ENCODE measurements at places on chromosomes 11 and 22.

DNA sequence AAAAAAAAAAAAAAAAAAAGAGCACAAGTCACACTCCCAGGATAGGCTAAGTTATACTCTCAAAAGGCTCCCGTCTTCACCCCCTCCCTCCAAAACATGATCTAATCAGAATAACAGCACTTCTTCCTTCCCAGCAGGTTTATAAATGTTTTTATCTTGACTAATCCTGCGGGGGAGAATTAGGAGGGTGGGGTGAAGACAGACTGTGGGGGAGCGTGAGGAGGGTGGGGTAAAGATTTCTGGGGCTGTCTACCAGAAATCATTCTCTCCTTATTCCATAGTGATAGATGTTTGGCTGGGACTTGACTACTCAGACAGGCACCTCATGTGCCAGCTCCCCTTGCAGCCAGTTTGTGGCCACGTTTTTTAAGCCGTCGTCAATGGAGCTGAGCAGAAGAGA, 17.0 kb downstream of the KCNE3 start:
- DNase-seq = no peak

DNA sequence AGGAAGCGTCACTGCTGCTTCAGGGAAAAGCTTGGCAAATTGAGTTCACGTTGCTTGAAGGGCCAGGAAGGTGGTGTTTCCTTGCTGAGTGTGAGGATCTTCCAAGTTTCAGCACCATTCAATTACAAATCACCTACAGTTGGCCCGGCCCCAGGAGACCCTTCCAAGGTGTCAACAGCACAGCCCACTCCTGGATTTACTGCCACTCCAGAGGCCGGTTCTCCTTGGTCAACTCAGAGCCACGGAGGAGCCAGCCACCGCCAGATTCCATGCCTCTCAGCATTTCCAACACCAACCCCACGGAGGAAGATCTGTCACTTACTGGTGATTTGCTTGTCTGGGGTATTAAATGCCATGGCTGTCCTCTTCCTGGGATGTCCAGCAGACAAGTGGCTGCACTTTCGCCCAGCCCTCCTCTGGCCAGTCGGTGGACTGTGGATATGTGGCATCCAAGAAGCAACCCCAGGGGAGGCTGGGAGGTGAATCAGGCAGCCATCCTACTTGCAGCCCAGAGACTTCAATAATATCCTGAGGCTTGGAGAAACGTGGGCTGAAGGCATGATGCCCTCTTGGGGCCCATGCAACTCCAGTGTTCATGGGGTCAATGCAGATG, 74.1 kb upstream of the SHANK2 start:
- DNase-seq = no peak

DNA sequence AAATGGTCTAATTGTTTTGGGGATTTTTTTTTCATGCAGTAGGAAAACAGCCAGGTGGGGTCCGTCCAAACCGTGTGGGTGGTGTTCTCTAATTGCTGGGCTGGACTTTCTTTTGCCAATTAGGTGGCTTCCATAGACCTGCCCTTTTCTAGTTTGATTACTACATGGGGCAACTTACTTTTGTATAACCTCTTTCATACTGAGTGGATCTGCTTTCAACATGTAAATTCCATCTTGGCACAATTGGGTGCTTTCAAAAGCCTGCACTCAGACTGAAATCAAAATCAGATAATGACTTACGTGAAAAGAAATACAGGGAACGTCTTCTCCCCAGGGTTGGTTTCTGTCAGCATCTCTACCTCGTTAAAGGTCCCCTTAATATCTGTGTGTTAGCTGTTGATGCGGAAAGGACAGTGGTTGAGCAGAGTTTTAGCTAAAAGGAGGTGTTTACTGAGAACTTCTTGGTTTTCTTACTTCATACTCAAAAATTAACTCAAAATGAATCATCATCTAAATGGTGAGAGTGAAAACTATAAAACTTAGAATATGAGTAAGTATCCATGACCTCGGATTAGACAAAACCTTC, 72.1 kb downstream of the BARX2 start:
- no peak for DNase-seq

DNA sequence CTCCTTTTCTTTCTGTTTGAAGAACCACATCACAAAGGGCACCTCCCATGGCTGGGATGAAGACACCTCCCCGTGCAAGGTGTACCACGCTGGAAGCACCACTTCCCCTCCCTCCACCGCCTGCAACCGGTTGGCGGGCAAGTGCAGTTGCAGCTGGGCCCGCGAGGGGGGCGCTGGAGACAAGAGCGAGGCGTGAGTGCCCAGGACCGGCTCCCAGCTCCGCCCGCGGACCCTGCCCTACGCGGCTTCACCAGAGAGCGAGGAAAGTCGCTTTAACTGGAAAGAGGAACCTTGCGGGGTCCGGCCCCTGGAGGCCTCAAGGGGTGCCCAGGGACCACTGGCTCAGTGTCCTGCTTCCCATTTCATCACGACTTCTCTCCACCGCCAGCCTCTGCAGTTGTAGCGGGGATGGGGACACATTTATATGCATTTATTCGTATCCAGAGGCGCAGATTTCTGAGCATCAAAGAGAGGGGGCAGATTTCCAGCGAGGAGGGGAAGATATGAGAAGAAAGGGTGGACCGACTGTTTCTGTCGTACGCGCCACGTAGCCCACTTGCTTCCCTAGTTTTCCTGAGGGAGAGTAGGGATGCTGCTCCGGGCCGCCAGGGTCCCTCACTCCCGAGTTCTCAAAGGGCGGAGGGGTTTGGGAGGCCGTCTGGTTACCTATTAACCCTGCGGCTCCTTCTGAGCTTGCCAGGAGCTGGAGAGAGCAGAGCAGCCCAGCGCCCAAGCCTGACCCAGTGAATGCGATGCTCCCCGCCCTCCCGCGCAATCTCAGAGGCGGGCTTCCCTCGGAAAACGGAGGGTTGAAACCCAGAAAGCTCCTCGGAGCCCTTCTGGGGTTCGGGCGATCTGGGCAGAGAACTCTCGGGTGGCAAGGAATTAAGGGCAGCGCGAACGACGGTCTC, 3.5 kb downstream of the ESAM start:
- no peak for DNase-seq

DNA sequence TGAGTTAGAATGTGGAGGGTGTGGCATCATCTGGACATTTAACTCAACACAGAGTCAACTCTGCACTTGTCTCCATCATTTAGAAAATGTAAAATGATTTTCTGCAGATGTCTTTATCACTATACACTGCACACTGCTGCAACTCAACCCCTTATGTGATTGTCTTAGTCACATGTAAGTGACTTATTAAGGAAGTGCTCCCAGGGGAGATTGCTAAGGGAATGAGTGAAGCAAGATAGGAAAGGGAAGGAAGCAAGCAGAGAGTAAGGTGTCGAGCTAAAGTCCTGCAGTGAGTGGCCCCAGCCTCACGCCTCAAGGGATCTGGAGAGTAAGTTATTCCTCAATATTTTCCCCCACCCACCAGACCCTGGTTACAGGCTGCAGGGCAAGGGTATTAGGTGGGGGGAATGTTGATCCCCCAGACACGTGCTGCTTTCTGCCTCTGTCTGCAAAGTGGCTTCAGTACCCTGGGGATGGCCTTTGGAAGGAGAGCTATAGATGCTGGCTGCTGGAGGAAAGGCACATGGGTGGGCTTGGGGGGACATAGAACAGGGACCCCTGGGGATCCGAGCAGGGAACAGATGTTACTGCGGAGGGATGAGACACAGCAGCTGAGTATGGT, 7.2 kb upstream of the CBX6 start:
- DNase-seq = no peak

GRCh38 chr11:119626871-119627270, 102.1 kb downstream of the NECTIN1 start:
- no peak for DNase-seq

DNA sequence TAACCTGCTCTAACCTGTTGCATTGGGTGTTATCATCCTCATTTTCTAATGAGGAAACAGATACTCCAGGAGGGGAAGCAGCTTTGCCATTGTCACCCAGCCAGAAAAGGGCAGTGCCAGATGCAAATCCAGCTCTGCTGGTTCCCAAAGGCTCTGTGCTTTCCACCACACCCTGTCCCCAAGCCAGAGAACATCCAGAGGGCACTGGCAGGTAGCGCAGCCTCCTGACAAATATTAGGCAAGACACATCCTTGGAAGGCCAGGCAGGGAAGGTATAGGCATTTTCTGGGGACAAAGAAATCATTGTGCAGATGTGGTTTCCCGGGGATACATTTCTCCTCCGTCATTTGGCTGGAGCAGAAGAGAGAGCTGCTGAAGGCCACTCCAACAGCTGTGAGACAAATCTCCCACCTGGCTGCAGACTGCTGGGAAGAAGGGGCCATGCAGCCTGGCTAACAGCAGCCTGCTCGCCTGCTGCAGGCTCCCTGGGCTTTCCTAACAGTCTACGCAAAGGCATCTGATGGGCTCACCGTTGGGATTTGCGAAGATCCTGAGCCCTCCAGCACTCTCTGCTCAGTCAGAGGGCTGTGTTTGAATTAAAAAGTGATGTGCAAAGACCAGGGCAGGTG, 93.9 kb upstream of the PITPNB start:
- DNase-seq = no peak

GRCh38 chr22:50008151-50009040, 4.2 kb downstream of the IL17REL start:
- DNase-seq = no peak

DNA sequence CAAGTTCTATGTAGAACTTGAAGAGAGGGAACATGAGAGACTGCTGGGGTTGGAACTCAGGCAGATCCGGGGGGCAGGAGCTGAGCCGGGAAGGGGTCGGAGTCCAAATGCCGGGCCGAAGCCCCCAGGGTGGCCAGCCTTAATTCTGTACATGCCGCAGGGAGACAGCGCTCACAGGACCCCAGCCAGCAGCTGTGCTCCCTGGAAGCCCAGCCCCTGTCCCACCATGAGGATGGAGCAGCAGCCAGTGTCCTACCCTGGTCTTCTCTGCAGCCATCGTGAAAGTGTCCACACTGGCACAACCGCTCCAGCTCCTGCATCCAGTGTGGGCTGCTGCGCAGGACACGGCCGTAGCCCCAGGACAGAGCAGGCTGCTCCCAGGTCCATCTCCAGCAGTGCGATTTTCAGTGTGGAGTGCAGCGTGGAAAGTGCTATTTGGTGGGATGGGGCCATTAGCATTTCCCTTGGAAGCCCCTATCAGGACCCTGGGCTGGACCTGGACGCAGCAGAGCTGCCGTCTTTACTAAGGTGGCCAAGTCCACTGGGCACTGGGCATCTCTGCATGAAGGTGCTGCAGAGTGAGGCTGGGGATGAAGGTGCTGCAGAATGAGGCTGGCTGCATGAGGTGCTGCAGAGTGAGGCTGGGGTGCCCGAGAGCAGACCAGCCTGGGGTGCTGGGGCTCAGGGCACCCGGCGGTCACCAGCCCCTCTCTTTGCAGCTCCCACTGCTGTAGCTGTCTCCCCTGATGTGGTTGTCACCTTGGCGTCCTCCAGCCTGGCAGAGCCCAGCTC, 737.4 kb downstream of the BRD1 start:
- DNase-seq = no peak

GRCh38 chr22:48736593-48737460, 1090.8 kb downstream of the BRD1 start:
- DNase-seq = no peak

- no peak for DNase-seq
Measured at GRCh38 chr22:26139310-26139709, 30.0 kb upstream of the SEZ6L start.

DNA sequence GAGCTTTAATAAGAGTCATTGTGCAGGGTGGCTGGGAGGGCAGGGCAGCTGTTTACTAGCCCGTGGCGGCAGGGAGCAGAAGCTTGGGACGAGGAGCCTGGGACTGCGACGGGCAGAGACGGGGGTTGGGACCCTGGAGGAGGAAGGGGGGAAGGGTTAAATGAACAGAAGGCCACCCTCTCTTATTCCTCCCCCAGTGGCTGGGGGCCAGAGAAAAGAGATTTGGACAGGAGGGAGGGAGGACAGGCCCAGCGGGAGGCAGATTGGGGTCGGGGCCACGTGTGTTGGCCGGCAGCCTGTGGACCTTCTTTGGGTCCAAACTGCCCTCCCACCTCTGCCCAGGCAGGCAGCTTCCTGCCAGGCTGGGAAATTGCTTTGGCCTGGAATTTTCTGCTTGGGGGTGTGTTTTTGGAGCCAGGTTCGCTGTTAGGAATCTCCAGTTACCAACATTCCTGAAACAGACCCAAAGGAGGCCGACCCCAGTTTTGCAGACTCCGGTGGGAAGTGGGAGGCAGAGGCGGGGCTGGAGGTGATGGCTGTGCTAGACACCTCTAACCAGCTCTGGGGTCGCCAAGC, 50.2 kb downstream of the APOL3 start:
- DNase-seq = no peak

- DNase-seq = no peak
Measured at GRCh38 chr11:76781046-76781801, 1.9 kb upstream of the TSKU start.

DNA sequence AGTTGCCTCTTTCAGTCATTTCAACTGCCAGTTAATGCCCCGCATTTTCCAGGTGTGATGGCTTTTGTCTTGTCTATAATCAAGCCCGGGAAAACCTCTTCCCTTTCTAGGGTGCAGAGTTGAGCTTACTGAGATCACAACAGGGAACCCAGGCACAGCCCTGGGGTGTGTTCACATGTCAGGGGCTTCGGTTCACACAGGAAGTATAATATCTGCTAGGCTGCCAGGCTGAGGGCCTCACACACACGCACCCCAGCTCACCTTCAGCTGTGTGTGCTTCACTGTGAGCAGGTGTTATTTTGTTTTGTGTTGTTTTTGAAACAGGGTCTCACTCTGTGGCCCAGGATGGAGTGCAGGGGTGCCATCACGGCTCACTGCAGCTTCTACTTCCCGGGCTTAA, 9.7 kb upstream of the SOX10 start:
- DNase-seq = no peak

GRCh38 chr22:44601725-44602124, 100.3 kb upstream of the PRR5 start:
- DNase-seq = no peak

- no peak for DNase-seq
Measured at GRCh38 chr22:35630891-35631290, 13.8 kb upstream of the MB start.

DNA sequence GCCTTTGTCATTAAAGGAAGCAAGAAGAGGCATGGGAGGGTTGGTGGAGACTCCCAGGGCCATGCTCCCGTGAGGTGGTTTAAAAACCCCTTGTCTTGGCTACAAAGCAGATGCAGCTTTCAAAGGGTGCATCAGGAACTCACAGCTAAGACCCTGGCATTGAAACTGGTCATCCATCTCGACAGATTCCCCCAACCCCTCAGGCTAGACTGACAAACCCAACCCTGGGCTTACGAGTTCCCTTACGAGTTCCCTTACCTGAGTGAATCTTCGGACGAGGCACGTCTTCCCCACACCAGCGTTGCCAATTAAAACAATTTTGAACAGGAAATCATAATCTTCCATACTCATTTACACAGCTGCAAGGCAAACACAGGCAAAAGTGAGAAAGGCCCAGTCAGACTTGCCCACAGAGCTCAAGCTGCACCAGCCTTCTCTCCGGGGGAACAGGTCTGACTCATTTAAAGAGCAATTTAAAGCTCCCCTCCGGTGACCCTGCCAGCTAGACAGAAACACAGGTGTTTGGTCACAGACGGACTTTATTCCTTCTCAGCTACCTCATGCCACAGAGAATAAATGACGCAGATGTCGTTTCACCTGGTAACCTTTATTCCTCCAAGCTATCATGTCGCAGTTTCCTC, 74.6 kb downstream of the RAB30 start:
- no peak for DNase-seq

- no peak for DNase-seq
Measured at GRCh38 chr11:46917762-46918082, 628 bp downstream of the LRP4 start.
